AG04449 (cell line): ENCODE measurements at places on chromosomes 16 and 17.

DNA sequence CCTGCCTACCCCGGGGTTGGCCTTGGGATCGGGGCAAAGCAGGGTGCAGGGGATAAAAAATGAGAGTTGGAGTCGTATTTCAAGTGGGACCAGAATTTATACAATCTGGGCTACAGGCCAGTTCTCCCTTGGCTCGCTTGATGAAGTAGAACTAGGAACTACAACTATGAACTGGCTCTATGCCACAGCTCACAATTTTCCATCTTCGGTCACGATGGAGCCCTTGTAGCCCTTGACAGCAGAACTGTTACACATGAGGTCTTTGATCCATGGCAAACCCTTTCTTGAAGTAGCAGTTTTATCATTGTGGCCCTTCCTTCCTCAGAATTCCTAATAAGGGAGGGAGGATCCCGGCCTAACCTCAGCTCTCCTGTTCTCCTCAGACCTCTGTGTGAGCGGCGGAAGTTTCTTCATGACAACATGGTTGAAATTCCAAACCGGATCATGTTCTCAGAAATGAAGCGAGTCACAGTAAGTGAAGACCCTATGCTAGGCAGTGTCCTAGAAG is 17.1 kb downstream of the LIG3 start:
- peak; percentile 55 for DNase-seq

GRCh38 chr17:43469145-43469544 is 14.6 kb upstream of the DHX8 start:
- DNase-seq, result peak; percentile 80

GRCh38 chr17:82592289-82592766 is 55.9 kb downstream of the WDR45B start:
- no peak for DNase-seq

- DNase-seq, result no peak
Observed at GRCh38 chr17:836151-836550, 54.0 kb downstream of the MRM3 start.

GRCh38 chr16:1119766-1120576 is 23.9 kb upstream of the C1QTNF8 start:
- DNase-seq, result no peak

DNA sequence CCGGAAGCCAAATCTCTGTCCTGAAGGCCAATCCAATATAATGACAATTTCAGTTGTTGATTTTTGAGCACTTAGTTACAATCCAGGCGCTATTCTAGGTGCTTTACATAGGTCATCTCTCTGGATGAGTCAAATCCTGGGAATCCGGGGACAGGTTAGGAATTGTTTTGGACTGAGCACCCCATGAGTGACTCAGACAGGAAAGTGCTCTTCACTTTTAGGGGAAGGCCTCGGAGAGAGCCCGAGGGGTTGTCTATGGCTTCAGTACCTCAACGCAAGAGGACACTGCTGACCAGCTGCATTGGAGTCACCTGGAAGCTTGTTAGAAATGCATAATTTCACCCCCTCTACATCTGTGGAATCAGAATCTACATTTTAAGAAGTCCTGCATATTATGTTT is 108.8 kb downstream of the IRX5 start:
- no peak for DNase-seq

- DNase-seq, result no peak
Observed at GRCh38 chr17:71601894-71602504, 518.8 kb upstream of the SOX9 start.

DNA sequence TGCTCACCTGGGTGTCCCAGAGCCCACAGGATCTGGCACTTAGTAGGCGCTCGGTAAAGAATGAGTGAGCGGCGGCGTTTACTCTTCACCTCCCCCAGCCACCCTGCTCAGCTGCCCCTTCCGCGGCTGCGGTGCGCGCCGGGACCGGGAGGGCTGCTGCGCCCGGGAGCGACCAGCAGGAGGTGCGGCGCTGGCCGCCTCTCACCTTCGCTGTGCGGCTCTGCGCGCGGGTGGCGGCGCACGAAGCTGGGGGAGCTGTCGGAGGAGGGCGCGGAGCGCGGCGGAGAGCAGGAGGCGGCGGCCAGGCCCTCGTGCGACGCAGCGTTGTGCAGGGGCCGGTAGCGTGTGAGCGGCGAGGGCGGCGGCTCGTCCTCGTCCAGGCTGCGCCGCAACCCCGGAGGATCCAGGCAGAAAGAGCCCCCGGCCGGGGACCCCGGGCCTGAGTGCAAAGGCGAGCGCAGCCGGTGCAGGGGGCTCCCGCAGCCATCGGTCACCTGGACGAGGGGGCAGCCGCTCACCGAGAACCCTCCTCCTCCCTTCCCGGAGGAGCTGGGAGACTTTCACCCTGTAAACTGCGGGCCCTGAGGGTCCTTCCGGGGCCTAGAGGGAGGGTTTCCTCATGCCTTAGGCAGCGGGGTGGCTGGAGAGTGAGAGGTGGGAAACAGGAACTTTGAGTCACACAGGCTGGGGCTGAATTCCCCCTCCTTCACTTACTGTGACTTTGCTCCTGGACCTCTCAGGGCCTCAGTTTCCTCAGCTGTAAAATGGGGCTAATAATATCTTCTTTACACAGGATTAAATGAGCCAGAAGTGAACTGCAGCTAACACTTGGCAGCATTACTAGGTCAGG is 12.5 kb downstream of the SAMD14 start:
- no peak for DNase-seq

DNA sequence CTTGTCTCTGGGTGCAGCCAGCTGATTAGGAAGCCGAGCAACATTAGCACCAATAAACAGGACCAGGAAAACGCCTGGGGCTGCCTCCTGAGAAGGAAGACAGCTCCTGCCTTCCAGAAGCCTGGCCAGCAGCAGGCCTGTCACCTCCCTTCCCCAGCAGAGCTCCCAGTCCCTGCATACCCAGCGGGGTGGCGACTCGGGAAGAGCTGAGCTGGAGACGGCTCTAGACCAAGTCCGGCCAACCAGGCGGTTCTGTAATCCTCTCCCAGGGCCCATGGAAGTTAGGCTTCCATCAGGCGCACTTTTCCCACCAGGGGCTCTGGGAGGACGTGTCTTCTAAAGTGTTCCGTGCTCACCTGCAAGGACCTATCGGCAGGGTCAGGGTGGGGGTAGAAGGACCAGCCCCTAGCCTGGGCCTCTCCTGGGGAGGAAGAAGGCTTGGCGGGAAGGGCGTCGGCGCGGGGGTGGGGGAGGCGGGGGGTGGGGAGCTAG is 12.0 kb upstream of the CLUH start:
- no peak for DNase-seq
